Activated naive CD8-positive, alpha-beta T cell treated with anti-CD3 and anti-CD28 coated beads for 36 hours (primary cell): ENCODE measurements at places on chromosomes 2 and 18.

GRCh38 chr2:121329786-121330185, 44.8 kb upstream of the TFCP2L1 start:
- no peak for DNase-seq

GRCh38 chr2:479031-479430, 191.1 kb upstream of the ALKAL2 start:
- DNase-seq, result no peak

DNA sequence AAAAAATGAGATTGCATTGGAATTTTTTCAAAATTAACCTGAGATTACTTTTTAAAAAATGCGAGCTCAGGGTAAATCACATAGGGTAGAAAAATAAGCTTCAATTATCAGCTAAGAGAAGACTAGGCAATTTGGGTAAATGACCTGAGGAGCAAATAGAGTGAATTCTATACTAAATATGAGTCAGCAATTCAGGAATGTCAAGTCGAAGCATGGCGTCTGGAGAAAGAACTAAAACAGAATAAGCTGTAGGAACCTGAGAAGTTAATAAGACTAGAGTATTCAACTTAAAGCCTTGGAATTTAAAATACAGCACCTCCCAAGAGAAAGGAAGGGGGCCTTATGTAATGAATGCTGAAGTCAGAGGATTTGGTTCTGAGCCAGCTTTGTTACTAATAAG, 487.0 kb downstream of the SUCLG1 start:
- no peak for DNase-seq

DNA sequence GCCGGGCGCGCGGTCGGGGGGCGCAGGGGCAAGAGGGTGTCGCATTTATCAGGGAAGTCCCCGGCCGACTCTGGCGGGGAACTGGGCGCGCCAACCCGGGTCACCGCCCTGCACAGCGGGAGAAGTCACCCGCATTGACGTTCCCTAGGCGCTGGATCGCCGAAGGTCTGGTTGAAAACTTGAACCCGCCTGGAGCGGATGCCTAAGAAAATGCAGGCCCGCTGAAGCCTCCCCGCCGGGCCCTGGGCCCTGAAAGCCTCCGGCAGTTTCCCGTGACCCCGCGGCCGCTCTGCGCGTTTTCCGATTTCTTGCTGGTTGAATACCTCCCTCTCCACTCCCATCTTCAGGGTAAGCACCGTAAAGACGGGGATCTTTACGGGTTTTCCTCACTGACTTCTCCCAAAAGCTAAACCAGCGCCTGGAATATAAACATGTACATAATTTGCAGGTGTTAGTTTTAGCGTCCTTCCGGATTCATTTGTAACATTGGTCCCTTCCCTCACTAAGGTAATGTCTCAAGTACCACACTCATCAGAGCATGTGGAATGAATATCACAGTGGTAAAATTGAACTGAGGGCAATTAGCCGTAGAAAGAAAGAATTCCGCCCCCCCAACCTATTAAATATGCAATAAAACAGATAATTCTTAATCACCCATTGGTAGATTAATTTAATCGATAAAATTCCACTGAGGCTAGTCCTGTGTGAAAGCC, 675 bp upstream of the SPIRE1 start:
- no peak for DNase-seq

DNA sequence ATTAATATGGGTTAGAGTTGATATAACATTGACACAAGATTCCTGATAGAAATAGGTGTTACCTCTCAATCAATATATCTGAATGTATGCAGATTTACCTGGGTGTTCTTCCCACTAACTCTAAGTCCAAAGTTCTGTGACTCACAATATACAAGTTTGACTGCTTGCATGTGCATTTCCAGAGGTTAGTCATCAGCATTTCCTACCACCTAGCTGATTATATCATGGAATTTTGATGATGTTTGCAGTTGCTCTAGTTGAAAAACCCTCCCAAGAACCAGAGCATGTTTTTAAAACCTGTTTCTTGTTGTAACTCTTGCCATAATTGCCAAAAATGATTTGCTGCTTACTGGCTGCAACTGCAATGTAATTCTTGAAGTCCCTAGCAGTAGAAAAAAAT, 15.0 kb upstream of the DSG1 start:
- no peak for DNase-seq

GRCh38 chr2:96739076-96739632, 710 bp downstream of the LMAN2L start:
- DNase-seq, result no peak

GRCh38 chr2:11416186-11416585, 49.8 kb downstream of the E2F6 start:
- no peak for DNase-seq

GRCh38 chr18:79367989-79368388, 27.7 kb upstream of the NFATC1 start:
- DNase-seq, result no peak

DNA sequence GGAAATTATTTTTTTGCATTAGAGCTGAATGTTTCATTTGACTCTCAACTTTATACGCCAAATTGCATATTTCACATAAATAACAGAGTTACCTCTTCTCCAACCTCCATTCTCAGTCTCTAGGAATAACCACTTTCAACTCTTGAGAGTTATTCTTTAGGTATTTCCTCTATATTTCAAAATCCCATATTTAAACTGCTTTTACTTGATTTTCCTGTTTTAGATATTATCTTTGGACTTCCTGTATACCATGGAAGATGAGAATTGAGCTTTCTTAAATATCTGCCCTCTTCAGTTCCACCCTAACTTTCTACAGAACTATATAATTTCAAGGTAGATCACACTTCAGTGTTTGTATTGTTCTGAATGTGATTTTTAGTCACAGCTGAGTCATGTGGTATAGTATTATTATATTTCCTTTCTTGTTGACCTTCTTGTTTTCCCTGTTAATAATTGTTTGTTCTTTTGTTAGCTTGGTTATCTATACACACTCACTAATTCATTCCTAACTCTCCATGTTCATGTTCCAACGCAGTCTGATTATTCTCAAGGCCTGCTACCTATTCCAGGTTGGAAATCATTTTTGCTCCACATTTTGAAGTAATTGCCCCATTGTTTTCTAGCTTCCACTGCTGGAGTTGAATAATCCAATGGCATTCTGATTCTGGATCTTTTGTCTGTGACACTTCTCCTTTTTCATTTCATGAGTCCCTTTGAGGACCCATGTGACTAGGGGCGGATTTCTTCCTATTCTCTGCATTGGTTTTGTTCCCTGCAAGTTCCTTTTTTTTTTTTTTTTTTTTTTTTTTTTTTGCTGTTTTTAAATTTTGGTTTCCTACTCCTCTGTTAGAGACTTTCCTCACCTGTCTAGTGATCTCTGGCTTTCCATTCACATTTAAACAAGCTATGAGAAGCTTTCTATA, 156.8 kb upstream of the RBMS1 start:
- no peak for DNase-seq

DNA sequence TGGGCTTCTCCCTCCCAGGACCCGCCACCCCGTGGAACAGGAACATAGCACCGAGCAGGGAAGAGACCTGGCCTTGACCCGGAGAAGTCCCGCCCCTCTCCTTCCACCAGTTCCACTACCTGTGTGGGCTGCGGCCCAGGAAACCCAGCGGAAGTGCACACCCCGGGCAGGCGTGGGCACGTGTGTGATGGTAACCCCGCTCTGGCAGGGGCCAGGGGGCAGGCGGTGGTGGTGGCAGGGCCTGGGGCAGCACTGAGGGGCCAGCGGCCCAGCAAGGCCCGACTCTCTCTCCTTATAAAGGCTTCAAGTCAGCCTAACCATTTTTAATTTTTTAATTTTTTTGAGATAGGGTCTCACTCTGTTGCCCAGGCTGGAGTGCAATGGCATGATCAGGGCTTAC, 129.0 kb upstream of the FAM98A start:
- no peak for DNase-seq

DNA sequence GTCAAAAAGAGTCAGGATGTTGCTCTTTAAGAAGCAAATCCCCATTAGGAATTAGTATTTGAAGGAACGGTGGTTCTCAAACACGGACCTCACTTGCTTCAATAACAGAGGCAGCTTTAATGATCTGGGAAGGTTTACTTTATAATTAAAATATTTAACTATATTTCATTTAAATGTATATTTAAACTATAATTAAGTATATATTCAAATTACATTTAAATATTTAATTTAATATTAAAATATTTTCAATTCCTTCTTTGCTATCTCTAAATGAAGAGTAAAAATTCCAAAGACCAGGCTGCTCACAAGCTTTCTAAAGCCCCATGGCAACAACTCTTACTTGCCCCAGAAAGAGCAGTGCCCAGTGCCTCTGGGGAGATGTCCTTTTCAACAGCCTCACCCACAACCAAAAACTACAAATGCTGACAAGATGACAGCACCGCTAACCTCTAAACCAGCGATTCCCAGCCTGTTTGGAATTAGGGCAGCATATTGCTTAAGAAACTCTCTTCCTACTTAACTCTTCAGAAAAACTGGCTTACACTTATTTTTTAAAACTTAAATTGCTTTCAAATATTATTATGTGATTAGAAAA, 62.9 kb upstream of the POU3F3 start:
- no peak for DNase-seq
